GM18507 (cell line): ENCODE measurements at places on chromosomes 5 and 9.

DNA sequence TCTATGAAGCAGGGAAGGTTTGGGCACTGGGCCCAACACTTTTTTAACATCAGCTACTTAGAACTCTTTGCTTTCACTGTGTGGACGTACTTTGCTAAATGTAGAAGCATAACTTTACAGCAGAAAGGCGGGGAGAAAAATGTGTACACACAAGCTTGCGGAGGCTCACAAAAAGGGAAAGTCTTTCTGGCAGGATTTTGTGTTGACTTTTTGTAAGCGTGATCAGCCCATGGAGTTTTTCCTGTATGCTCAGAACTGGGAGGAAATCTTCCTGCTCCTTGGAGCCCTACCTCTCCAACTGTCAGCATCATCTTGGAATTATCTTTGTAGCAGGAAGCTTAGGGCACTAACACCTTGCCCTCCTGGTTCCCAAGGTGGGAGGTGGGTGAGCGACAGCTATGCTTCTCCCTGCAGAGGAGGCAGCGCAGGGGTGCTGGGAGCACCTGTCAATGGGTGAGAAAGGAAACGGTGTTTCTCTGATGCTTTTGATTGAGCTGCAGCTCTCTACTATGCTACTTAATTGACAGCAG lies 321.9 kb downstream of the GADD45G start:
- DNase-seq, result no peak

- no peak for DNase-seq
These were observed 13.9 kb upstream of the NR5A1 start for GRCh38 chr9:124521142-124521541.

DNA sequence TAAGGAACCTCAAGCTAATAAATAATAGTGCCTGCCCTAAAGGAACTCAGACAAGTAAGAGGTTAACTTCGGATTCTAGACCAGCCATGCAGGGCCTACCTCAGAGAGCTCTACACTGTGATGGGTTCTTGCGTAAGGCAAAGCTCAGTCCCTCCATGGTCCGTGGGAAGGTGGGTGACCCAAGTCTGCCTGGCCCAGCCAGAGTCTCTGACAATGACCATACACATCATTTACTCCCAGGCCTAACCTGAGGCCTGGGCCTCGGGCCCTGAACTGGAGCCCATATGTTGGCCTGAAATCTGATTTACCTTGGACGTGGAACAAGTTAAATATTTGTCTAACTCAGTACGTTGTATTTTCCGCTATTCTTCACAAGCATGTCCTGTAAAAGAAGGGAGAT lies 55.1 kb downstream of the TMEM174 start:
- no peak for DNase-seq

- no peak for DNase-seq
These were observed 187.3 kb downstream of the SNX18 start for GRCh38 chr5:54704825-54705224.

- DNase-seq, result no peak
These were observed 269.8 kb downstream of the SYK start for GRCh38 chr9:91071184-91071990.

GRCh38 chr5:179869641-179870402 lies 11.2 kb upstream of the MRNIP start:
- no peak for DNase-seq

GRCh38 chr5:3000631-3001030 lies 249.2 kb upstream of the IRX2 start:
- no peak for DNase-seq

- DNase-seq, result no peak
These were observed 144.8 kb upstream of the ADCY2 start for GRCh38 chr5:7251132-7251531.

- no peak for DNase-seq
These were observed 168.6 kb downstream of the SLC12A2 start for GRCh38 chr5:128252196-128252595.
